ENCODE measurements at places on chromosomes 1 and 21.

GRCh38 chr1:11362547-11363021 is 89.6 kb downstream of the UBIAD1 start:
- no peak for DNase-seq

- no peak for DNase-seq
Measured at GRCh38 chr1:159222075-159222865, 17.6 kb downstream of the ACKR1 start.

DNA sequence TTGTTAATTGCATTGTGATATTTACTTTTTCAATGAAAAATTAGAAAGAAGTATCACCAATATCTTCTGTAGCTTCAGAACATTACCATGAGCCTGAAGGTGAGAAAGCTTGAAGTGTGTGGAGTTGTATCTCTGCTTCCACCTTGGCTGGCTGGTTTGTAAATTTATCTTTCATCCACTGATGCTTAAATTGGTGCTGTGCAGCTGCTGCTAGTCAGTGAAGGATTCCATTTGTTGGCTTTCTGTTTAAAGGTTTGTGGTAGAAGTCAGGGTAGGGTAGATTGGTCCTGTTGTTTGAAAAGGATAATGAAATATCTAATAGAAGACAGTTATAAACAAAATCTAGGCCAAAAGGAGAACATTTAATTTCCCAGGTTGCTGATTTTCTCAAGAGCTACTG is 105.7 kb downstream of the C1orf21 start:
- no peak for DNase-seq

GRCh38 chr1:214005708-214006107 is 17.9 kb downstream of the PROX1 start:
- no peak for DNase-seq

GRCh38 chr1:204979306-204979705 is 63.7 kb upstream of the CNTN2 start:
- no peak for DNase-seq

DNA sequence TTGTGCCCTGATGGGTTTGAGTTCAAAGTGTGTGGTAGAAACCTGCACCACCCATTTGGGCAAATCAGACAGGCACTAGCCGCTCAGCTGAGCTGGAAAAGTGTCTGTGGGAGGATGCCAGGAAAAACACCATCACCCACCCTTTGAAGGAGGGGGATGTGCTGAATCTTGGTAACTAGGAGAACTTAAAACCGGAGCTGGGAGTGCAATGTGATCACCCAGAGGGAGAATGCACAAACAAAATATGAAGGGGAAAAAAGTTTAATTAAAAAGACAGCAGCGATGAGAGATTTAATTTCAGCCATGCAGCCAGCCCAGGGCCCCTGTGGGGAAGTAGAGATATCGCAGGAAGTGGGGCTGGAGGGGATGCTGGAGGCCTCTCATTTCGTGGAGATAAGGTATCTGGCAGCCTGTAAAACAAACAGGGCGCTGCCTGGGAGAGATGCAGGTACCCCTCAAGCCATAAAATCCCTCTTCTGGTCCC is 86.8 kb upstream of the BCAR3 start:
- no peak for DNase-seq

DNA sequence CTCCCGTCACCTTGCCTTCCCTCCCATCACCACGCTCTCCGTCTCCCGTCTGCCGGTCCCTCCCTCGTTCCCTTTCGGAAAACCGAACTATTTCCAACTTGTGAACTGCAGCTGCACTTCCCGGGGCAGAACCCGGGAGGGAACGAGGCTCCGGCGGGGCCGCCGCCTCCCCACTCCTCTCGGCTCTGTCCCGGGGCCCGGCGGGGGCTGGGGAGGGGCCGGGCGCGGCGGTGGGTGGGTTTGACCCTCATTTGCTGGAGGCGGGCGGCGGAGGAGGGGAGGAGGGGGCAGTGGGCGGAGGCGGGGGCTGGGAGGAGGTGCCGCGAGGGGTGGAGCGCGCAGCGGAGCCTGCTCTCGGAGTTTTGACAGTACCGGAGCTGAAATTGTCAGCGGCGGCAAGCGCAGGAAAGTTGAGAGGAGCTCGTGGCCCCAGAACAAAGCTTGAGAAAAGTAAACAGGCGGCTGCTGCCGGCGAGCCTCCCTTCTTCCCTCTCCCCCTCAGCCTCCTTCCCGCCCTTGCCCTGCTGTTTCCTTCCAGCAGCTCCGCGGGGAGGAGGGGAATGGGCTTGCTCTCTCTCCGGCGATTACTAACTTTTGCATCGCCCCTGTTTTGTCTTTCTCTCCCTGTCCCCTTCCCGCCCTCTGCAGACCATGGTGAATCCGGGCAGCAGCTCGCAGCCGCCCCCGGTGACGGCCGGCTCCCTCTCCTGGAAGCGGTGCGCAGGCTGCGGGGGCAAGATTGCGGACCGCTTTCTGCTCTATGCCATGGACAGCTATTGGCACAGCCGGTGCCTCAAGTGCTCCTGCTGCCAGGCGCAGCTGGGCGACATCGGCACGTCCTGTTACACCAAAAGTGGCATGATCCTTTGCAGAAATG is 2.9 kb downstream of the LMO4 start:
- no peak for DNase-seq

DNA sequence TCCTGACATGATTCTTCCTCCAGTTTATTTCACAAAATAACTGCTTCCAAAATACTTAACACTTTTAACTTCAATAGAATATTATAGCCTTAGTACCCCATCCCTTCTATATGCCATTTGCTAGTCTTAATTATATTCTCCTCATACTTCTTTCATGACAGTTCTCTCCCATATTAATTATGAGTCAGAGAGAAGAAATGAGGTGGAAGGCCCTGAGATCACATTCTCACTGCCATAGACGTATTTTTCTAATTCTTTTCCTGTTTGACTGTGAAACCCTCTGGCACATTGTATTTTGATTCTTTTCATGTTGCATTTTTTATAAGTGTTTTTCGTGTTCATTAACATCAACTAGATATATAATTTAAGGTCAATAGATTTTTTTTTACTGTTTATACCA is 88.4 kb downstream of the GTF2B start:
- DNase-seq = peak; percentile 49

DNA sequence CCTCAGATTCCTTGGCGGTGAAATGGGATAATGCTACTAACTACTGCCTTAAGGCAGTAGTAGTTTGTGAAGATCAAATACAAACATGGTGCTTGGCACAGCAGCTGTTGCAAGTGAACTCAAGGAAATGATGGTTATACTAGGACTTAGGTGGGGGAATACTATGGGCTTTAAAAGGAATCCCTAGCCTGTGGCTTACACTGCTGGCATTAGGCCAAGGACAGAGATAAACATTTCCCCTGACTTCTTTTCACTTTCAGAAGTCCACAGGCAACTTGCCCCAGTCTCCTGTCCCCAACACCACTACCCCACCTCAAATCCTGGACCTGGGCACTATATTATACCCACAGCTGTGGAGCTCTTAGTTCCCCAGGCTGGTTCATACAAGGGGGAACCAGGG is 13.1 kb upstream of the VAMP4 start:
- no peak for DNase-seq

DNA sequence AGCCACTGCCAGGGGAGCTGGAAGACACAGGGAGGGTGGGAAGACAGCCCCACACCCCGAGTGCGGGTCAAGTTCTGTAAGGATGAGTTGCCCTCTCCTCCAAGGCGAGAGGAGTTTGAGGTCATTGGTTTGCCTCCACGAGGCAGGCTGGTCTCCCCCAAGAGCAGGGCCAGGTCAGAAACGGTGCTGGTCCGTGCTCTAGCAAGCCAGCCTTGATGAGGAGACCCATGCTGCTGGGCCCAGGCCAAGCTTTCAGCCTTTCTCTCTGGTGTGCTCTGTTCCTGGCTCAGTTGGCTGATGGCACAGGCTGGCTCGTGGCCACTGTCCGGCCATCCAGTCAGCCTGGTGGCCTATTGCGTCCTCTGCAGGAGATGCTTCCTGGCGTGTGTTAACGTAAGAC is 12.0 kb upstream of the PCBP3 start:
- no peak for DNase-seq

GRCh38 chr21:38825921-38826320 is 20.2 kb downstream of the ETS2 start:
- DNase-seq = no peak

GRCh38 chr21:32565856-32566465 is 19.4 kb downstream of the TCP10L start:
- no peak for DNase-seq

DNA sequence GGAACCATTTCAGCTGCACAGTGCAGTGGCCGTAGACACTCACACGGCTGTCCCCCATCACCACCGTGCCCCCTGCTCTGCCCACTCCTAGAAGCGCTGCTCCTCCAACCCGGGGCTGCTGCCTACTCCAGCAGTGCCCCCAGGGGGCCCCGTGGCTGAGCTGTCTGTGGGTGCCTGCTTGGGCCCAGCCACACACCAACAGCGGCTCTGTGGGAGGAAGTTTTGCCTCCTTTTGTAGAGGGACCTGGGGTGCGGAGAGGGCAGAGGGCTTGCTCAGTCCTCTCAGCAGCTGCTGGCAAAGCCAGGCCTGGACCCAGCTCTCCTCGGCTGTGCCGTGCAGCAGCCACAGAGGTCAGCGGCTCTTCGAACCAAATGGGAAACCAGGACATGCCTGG is 11.4 kb upstream of the LRRC3 start:
- DNase-seq = no peak

GRCh38 chr1:201468844-201469644 is at the start of gene PHLDA3:
TSS of gene PHLDA3 (minus strand) at chr1:201469188. CDS start at chr1:201468786, 402 bp downstream.
- DNase-seq = peak; percentile 93

GRCh38 chr1:234955107-234955731 is 173.4 kb downstream of the TOMM20 start:
- no peak for DNase-seq

DNA sequence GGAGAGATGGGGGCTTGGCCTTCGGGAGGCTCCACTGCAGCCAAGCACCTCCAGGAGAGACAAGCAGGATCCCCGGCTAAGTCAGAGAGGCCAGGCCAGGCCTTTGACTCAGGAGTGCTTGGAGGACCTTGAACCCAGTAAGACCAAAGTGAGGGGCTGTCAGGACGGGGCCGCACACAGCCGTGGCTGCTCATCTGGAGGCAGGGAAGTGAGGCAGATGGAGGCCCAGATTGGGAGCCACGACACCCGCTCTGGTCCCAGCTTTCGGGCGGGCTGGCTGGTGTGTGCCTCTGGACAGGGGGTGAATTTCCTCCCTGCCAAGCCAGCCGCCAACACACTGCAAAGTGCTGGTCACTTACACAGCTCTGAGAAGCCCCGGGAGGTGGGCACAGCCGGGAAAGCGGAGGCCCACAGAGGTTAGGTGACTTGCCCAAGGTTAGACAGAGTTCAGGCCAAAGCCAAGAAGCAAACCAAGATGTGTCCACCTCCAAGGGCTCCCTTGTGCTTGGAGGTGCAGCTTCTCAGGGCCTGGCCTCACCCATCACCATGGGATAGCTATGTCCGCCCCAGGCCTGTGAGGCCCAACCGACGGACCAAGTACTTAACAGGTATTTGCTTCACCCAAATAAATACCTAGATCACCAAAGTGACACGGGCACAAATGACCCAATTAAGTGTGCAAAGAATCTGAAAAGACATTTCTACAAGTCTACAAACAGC is 58.3 kb downstream of the CHD5 start:
- no peak for DNase-seq

DNA sequence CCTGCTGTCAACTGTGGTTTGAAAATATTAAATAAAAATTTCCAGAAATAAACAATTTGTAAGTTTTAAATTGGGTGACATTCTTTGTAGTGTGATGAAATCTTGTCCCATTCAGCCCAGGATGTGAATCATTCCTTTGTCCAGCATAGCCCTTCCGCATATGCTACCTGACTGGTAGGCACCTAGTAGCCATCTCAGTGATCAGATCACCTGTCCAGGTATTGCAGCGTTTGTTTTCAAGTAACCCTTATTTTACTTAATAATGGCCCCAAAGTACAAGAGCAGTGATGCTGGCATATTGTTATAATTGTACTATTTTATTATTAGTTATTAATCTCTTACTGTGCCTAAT is 351.6 kb upstream of the B3GALT2 start:
- no peak for DNase-seq

- no peak for DNase-seq
Measured at GRCh38 chr1:27760426-27760825, 12.6 kb upstream of the STX12 start.

DNA sequence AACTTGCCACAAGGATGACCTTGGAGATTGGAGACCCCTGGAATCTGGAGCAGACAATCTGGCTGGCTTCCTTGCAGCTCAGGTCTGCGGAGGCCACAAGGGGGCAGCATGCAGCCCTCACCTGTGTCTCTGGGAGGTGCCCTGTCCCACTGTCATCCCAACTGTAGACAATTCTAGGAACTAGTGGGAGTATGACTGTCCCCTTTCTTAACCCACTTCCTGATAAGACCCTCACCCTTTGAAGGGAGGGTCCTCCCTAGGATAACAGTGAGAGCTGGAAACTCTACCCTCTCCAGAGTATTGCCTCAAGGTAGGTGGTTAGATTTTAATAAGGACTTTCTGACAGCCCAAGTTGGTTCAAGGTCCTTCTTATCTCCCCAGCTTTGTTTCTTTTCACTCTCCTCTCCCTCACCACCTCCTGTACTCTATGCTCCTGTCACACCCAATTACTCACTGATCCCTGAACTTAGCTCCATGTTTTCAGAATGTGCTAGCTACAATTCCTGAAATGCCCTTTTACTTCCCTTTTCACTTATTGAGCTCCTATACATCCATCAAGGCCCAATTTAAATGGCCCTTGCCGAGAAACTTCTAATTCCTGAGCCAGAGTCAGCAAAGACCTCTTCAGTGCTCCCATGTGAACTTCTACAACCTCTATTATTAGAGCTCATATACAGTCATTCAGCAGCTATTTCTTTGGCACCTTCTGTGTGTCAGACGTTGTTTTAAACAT is 9.2 kb upstream of the KCNQ4 start:
- no peak for DNase-seq

- DNase-seq = no peak
Measured at GRCh38 chr1:229736376-229736775, 110.3 kb downstream of the URB2 start.

DNA sequence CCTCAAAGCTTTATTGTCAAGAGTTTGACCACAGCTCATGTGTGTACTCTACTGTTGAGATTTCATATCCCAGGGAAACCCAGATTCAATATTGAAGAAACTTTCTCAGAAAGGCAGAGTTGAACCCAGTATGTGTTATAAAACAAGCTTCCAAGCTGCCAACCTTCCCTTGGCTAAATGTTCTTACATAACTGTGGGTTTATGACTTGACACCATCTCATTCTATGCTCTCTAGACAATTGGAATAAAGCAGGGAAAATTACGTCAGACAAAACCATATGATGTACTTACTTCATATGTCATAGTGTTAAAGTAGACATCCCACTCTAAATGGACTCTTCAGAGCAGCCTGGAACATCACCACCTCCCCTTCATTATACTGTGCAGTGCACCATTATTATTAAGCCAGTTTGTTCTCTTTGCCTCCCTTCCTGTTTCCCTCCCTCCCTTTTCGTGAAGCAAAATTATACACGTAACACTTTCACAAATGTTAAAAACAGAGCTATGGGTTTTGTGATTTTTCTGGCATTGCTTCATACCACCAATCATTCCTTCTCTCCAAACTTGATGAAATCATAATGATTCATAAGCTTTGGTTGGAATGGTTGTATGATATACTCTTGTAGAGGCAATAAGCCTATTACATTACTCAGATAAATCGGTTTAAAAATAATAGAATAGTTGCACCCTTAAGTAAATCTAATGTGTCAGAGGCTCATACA is 507.2 kb downstream of the LTN1 start:
- peak; percentile 82 for DNase-seq
